ENCODE measurements at places on chromosomes 7 and 10. TPM values are rescaled to one million over a fixed set of nuclear protein-coding genes. Genes with fewer than 3 reads are reported as not detected.

DNA sequence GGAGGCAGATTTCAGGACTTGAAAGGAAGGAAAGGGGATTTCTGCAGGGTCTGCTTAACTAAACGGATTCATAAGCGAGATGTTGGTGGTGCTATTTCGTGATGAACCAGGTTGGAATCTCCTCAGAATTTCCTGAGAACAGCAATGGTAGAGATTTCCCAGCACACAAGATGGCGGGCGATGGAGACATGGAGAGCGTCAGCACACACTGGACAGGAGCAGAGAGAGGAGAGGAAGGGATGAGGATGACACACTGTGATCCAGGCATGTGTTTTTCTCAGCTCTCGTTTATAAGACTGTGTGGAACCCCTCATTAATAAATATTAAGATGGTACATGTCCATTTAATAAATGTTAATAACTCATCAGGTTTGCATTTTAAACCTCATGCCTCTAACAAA, 43.9 kb upstream of the LYZL1 start:
- H3K36me3 ChIP-seq, result no peaks in the 10 kb centered on the region
- H3K4me1 ChIP-seq, result no peaks in the 10 kb centered on the region
- no peak overlapping the region for H3K4me3 ChIP-seq
- DNase-seq, result no peak
- H3K27me3 ChIP-seq, result peaks cover 5% of the 10 kb centered on the region

DNA sequence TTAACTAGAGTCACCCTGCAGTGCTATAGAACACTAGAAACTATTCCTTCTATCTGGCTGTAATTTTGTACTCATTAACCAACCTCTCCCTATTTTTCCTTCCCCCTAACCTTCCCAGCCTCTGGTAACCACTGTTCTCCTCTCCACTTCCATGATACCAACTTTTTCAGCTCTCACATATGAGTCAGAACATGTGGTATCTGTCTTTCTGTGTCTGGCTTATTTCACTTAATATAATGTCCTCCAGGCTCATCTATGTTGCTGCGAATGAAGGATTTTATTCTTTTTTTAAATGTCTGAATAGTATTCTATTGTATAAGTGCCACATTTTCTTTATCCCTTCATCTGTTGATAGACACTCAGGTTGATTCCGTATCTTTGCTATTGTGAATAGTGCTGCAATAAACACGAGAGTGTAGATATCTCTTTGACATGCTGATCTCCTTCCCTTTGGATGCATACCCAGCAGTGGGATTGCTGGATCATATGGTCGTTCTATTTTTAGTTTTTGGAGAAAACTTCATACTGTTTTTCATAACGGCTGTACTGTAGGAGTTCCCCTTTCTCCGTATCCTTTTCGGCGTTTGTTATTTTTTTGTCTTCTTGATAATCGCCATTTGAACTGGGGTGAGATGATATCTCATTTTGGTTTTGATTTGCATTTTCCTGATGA, 101.4 kb downstream of the FAM107B start:
- H3K4me3 ChIP-seq, result peak overlapping the region; percentile 77
- no peak for DNase-seq
- peaks cover 25% of the 10 kb centered on the region for H3K4me1 ChIP-seq
- no peaks in the 10 kb centered on the region for H3K27me3 ChIP-seq

POLR3A gene
- total RNA-seq, result 17.0 TPM

DNA sequence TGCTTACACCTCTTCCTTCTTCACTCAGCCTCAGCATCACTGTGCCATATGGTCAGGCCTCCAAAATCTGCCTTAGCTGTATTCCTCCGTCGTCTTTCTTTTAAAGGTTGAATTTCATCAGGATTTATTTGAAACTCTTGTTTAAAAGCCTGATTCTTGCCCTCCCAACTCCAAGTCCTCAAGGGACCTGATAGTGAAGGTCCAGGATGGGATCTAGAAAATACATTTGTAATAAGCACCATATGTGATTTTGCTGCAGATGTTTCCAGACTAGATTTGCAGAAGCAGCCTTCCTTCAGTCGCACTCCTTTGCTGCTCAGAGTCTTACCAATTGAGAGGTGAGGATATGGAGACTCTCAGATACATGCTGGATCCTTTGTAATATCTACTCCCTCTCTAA, 101.0 kb upstream of the ANKRD1 start:
- no peaks in the 10 kb centered on the region for H3K36me3 ChIP-seq
- H3K27me3 ChIP-seq, result no peaks in the 10 kb centered on the region
- H3K4me1 ChIP-seq, result peaks cover 6% of the 10 kb centered on the region
- no peak for DNase-seq

All from activated B cell treated with CpG ODN at 0.5 μM for 24 hours (primary cell).